ENCODE measurements at places on chromosomes 2 and 18.
A peak's percentile ranks its signal among the peaks of the same experiment; 100 is the strongest.

DNA sequence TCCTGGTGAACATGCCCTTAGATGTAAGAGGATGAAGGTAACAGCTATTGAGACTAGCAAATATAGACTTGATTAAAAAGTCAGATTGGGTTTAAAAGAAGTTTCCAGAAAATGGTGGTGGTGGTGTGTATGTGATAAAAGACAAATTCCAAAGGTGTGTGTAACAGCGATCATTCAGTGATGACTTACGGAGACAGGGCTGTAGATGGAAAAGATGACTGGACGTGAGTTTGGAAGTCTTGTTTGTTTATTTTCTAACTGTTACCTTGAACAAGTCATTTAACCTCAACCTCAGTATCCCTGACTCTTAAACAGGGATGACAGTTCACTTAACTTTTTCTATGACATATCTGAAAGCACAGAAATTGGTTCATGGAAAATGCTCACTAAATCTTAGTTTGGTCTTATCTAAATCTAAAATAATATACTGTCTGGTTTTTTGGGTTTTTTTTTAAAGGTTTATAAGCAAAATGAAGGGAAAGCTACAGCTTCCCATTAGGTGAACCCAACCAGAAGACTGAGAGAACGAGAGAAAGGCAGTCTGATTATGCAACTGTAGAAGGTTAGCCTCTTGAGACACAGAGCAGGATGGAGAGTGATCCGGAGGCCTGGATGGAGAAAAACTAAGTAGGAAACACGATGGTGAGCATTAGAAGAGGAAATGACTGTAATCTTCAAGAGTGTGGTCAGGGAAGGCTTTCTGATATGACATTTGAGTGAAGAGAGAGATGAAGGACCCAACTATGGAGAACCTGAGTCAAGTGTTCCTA, 71.9 kb downstream of the TCF4 start:
- DNase-seq: no peak

DNA sequence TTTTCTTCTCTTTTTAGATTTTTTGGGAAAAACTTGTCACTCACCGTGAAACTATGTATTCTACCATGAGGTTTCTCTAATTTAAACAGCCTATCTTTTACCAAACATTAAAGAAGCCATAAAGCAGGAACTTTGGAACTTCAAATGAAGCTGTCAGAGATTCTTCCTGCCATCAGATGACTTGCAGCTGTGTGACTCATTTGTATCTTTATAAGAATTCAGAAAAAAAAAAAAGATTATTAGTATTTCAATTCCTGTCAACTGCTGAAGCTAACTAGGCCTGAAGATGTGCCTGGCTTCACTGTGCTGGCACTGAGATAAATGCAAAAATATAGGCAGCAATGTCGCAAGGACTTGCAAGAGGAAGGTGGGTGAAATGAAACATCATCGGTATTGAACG, 1399.1 kb upstream of the PIK3C3 start:
- no peak for DNase-seq

- DNase-seq: no peak
Measured at GRCh38 chr18:9426753-9427152, 48.6 kb upstream of the RALBP1 start.

DNA sequence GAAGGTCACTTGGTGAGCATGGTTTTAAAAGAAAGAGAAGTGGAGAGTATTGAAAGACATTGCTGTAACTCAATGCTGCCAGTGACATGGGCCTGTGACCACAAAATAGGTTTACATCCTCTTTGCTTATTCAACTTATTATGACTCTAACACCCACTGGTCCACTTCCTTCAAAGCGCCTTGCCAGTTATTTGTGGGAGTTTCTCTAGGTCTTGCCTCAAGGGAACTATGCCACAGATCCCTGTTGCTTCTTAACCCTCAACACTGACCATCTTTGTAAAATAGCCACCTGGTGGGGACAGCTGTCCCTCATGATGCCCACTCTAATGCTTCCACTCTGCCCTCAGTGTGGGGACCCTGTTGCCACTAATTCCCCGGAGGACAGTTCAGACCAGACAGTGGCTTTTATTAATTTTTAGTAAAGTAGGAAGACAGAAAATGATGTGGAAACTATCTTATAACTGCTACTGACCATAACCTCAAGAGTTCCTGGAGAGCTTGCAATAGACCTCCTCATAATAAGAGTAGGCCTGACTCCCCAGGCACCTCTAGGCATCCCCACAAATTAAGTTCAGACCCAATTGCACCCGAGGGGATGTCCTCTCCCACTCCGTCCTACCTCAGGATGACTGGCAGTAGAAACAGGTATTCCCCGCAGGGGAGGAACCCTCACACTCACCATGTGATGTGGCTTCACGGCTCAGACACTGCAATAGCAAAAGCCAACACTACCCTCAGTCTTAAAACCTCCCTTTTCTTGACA, 31.3 kb upstream of the SLC25A52 start:
- no peak for DNase-seq

GRCh38 chr18:75075016-75075305, 134.0 kb downstream of the PTGR3 start:
- no peak for DNase-seq

DNA sequence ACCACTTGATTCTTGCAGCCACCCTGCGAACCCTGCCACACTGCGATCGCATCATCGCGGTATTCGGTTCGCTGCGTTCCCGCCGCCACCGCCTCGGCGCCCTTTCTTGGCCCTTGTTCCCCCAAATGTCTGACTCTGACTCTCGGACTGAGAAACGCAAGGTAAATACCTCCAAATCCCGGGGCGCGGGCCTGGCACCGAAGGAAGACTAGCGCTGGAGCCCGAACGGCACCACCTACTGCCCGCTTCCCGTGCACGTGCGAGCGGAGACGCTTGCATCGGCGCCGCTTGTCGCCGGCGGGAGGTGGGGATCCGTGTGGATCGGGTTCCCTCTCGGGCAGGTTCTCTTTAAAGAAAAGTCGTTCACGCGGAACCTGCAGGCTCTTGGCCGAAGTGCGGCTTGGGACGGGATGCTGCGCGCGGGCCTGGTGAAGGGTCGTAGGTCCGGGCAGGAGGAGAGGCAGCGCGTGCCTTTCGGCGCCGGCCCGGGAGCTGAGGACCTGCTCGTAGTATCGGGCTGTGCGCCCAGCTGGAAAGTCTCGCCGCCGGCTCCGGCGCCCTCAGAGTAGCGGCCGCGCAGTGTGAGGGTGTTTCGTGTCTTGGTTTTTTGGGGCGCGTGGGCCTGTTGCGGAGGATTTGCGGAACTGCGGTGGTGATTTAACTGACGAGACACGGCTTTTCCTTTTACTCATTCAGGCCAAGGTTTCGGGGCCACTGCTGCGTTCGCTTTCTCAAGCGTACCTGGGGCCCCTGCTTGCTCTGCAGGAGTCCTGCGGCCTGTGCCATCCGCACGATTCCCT, 514 bp downstream of the BCL2L11 start:
- peak; percentile 85 for DNase-seq

DNA sequence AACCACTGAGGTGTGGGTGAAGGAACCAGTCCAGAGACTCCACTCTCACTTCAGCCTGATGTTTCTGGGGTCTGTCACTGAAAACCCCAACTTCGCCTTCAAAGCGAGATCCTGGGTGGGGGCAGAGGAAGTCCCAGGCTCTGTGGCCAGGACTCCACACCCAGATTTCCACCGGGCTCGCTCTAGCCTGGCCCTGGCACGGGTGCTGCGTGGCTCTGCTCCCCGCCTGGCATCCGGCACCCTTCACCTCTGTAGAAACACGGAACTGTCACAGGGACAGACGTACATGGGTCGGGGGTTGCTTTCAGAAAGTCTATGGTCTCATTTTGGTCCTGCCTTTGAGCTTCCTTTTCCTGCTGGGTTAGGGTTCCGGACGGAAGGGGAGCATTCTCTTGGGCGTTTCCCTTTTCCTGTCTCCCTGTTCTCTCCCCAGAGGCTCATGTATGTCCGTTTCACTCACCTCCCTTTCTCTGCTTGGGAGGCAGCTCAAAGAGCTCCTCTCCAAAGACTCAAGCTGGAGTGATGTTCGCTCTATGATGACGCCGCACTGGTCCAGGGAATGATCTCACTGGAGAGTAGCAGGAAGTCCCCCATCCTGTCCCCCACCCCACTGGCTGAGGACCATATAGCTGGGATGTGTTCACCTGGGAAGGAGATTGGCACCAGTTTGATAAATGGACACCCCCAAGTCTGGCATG, 41.5 kb downstream of the ODC1 start:
- no peak for DNase-seq

DNA sequence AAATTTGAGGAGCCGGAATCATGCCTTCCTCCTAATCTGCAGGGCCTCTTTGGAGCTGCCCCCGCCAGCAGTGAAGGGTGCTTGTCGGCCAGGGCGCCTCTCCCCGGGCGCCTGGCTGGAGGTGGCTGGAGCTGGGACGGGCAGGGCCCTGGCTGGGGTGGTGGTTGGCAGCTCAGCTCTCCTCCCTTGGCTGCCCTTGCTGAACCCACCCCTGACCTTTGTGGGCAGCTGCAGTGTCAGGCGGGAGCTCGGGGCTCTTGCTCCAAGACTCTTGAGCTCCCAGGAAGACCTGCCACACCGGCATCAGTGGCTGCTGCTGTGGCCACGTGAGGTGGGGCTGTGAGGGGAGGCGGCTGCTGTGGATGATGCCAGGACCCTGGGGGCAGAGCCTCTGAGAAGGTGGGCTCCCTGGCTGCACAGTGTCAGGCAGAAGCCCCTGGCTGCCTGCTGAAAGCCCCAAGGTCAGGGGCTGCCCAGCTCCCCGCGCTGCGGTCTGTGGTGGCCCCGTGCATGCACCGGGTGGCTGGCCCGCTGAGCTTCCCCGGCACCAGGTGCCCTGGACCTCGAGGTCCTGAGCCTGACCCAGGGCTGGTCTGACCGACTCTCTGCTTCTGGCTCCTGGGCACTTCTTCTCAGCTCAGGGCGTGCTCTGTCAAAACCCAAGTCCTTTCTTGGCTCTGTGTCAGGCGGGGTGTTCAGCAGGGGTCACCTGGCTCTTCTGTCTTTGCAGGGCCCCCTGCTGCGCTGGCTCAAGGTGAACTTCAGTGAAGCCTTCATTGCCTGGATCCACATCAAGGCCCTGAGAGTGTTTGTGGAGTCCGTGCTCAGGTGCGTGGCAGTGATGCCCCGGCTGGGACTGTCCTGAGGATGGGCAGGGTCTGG, 34.5 kb downstream of the PDIA6 start:
- DNase-seq: no peak
